ENCODE measurements at places on chromosomes 2 and 18.

DNA sequence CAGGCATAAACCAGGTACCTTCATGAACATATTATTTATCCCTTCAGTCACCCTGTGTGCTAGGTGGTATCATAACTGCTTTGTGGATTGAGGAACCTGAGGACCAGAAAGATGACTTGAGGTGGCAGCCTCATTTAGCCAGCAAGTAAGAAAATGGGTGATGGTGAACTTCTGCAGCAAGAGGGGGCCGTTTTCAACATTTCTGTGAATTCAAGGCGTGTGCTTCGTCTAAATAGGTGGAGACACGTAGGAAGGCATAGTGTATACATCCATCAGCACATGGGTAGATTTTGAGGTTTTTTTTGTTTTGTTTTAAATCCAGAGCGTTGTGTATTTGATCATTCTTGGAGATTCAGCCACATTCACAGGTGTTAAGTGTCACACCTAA is 118.7 kb downstream of the SPTBN1 start:
- no peak for DNase-seq

DNA sequence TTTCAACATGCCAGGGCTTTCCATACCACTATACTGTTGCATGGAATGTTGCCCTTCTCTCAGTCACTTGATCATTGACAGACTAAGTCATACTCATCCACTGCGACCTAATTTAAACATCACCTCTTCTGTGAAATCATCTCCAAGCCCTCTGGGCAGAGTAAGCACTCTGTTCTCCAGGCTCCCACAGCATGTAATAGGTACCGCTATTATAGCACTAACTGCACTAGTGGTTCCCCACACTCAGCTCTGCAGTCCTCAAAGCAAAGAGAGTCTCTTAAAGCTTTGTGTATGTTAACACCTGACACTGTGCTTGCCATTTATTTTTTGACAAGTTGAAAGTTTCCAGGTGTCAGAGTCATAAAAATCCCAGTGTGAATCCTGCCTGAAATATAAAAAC is 947.2 kb downstream of the ERBB4 start:
- no peak for DNase-seq

DNA sequence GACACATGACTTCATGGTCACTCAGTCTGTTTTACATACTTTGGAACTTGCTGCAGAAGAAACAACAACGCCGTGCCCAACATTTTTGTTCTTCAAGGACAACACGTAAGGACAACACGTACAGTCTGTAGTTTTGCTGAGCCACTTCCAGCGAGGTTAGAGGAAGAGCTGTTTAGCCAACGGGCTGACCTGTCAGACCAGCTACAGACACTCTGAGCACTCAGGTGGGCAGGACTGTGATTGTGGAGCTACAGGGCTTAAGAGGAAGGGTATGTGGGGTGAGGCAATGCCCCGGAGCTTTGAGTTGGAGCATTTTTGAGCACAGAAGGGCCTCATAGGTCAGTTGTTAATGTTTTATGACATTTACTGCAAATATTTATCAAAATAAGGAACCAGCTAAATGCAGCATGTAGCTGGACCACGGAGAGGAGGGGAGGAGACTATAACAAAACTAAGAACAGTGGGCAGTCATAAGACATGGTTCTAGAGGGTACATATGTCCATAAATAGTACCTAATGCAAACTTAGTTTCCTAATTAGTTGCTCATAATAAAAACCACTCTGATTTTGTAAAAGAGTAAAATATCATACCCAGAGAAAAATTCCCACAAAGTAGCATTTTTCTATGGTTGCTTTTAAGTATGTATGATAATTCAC is 26.3 kb upstream of the NPC1 start:
- DNase-seq = no peak

DNA sequence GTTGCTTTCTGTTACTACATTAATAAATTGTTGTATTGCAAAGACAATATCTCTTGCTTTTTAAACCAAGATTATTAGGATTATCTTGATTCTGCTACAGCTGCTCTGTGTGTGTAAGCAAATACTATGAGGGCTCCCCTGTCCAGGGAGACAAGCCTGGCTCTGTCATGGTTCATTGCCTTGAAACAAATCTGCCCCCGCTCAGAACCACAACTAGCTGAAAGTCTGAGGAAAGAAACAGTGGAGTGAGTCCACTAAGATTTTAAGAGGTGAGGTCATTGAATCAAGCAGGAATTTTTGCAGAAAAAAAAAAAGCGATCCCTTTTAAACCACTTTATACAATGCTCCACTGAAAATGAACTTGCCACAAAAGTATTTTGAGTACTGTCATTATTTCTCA is 30.8 kb upstream of the LRRTM4 start:
- DNase-seq = no peak

- no peak for DNase-seq
Observed at GRCh38 chr18:11320986-11321385, 171.6 kb upstream of the PIEZO2 start.

- no peak for DNase-seq
Observed at GRCh38 chr2:216539791-216540241, 41.2 kb downstream of the RPL37A start.

- DNase-seq = no peak
Observed at GRCh38 chr2:60652832-60653340, 99.4 kb upstream of the BCL11A start.

Data from germinal center (tissue), 1 donor.